NCI-H1694 (cell line): ENCODE measurements at places on chromosomes 3 and 15.

- DNase-seq: no peak
Measured at GRCh38 chr15:76342382-76343201, 6.0 kb downstream of the ISL2 start.

GRCh38 chr3:164465172-164465571 lies 613.1 kb downstream of the SI start:
- no peak for DNase-seq

- no peak for DNase-seq
Measured at GRCh38 chr3:59813148-59813538, 763.3 kb upstream of the CFAP20DC start.

GRCh38 chr3:103170651-103171050 lies 735.8 kb downstream of the ZPLD1 start:
- no peak for DNase-seq

GRCh38 chr3:192366916-192367315 lies 360.4 kb downstream of the FGF12 start:
- DNase-seq: no peak

GRCh38 chr3:72144773-72145505 lies 360.0 kb upstream of the PROK2 start:
- no peak for DNase-seq

DNA sequence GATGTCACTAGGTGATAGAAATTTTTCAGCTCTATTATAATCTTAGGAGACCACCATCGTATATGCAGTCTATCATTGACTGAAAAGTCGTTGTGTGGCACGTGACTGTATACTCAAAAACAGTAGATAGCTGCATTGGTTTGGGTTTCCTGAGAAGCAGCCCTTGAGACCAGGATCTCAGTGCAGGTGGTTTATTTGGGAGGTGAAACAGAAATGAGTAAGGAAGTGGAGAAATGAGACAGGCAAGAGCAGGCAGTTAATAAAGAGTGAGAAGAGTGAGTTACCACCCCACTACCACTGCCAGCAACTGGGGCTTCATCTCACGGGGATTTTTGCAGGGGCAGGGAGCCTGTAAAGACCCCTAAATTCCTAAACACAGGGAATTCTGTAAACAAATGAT lies 221.0 kb downstream of the SHQ1 start:
- DNase-seq: no peak

DNA sequence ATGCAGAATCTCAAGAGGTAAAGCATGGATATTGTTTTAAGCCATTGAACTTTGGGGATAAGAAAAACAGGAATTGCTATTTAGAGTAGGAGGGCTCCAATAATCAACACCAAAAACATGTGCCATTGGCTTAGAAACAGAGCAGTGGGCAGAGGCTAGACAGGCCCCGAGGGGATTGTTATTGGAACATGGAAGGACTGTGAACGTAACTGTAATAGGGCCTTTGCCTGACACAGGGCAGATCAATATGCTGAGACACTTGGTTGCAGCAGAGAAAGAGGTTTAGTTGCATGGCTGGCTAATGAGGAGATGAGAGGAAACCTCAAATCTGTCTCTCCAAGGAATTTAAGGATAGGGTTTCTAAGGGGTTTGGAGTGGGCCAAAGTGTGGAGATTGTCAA lies 36.9 kb upstream of the RAF1 start:
- no peak for DNase-seq

GRCh38 chr15:100343251-100343650 lies 1.5 kb upstream of the ADAMTS17 start:
- DNase-seq: no peak

DNA sequence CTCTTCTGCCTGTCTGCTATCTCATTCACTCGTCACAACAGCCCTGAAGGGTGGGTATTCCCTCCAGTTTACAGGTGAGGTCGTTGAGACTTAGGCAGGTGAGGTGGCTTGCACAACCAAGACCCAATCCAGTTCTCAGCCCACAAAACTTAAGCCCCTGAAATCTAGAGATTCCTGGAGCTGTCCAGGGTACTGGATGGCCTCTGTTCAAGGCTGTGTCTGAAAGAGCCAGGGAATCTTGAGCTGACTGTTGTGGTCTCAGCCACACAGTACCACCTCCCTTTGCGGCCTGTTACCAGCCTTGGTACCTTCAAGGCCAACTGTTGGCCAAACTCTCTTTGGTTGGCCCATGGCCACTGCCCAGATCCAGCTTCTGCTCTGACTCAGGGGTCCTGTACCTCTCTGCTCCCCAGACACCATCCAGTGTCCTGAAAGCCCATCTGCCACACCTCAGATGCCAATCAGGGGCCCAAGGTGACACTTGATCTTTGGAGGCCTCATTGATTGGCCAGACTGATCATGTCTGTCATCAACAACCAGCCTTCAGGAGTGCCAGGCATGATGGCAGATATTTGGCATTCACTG lies 10.9 kb upstream of the FAM107A start:
- no peak for DNase-seq

DNA sequence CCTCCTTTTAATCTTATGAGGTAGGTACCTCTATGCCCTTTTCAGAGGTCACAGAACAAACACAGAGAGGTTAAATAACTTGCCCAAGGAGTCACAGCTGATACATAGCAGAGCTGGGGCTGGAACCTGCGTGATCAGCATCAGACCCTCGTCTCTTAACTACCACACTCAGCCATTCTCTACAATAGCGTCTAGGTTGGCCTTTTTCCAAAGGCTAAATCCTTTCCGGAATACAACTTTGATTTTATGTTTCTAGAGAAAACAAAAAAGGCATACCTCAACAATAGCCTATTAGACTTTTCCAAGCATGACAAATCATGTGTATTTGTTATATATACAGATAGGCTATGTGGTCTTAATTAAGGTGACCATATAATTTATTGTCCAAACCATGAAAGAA lies 187.2 kb downstream of the RORA start:
- DNase-seq: no peak

DNA sequence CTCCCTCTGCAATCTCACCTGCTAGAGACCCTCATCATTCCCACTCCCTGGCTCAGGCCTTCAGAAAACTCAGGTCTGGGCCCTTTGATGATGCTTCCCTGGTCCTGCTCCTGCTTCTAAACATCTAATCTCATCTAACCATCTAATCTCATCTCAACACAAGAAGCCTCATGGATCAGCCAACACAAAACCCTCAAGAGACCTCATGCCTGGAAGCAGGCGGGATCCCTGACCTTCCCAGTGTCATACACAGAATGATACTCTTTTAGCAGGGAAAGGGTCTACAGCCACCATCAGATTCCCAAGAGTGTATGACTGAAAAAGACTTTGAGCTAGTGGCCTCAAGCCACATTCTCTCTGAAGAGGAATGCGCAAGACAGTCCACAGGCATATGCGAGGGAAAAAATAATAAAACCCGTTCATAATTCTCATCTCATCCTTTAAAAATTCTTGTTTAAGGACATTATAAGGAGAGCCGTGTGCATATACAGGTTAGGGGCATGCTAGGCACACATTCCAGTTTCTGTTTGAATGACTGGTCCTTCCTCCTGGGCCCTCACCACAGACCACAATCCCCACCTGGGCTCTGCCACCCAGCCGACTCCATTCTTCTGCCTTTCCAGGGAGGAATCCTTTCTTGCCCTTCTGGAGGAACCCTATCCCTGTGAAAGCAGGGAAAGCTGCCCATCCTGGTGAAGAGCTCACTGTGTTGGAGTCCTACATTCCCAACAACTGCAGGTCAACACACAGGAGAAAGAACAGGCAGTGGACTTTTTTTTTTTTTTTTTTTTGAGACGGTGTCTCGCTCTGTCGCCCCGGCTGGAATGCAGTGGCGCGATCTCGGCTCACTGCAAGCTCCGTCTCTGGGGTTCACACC lies 2.2 kb downstream of the ZXDC start:
- no peak for DNase-seq

DNA sequence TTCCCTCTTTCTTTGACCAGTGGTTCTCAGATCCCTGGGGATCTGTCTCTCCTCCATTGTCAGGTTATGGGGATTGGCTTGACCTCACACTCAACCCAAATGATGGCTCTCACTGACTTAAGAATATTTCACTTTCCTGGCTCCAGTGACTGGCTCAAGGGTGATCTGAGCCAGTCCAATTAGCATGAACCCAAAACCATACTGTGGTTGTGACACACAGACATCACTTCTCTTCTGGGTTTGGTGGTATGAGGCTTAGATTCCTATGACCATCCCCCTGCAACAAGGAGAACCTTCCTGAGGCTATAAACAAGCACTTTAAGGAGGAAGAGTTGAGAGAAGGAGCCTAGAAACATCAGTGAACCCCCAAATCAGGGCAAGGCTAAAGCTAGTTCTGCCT lies 85.8 kb downstream of the KCNAB1 start:
- DNase-seq: no peak

GRCh38 chr3:195907684-195907933 lies 742 bp downstream of the TNK2 start:
- no peak for DNase-seq

- no peak for DNase-seq
Measured at GRCh38 chr3:172694573-172695246, 16.2 kb downstream of the NCEH1 start.

- DNase-seq: no peak
Measured at GRCh38 chr3:53828581-53828980, 17.6 kb downstream of the CHDH start.

DNA sequence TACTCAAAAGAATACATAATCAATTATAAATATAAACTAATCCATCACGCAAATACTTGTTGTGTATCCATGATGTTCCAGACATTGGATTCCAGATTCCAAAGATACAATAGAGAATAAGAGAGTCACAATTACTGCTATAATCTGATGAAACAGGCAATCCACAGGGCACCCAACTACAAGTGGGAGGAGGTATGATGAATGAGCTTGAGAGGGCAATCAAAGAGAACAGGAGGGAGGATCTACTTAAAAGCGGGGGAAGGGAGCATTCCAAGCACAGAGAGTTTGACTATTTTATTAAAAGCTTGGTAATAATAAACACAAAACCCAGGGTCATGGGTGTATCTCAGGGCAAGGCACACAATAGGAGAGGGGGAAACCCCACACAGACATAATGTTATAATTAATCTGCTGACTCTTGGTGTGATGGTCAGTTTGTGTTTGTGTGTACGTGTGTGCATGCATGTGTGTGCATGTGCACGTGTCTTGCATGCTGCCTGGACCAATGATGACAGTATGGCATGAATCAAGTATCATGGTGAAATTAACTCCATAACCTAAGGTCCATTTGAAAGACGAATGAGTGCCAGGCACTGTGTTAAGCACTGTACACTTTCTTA lies 325.4 kb upstream of the WNT5A start:
- no peak for DNase-seq

GRCh38 chr3:188315553-188315952 lies 161.6 kb downstream of the LPP start:
- no peak for DNase-seq

DNA sequence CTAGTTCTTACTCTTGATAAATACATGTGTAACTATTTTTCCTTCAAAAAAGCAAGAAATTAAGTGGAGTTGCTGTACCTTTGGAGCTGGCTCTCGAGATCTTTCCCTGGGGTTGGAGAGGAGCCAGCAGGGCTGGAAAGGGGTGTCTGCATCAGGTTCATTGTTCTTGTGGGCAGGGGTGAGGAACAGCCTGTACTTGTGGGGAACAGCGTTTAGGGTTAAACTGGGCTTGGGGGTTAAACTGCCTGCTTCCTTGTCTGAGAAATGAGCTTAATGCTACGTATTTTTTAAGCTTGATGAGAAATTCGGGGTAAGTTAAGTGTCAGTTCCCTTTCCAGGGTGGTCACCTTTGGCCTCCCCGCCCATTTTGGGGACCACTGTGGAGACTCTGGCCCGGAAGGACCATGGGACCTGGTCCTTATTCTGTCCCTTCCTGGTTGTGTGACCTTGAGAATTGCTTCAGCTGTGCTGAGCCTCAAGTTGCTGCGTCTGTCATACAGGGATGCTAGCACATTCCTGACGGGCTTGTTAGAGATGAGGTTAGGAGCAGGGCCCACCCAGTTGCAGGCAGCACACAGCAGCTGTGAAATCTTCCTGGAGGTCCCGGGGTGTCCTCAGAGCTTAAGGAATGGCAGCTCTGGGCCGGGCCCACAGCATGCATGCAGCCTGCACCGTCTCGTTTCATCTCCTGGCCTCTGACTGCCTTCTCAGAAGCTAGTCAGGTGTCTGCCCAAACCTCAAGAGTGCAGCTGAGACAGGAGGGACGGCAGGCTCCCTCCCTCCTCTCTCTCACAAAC lies 11.6 kb downstream of the H1-8 start:
- peak; percentile 18 for DNase-seq

DNA sequence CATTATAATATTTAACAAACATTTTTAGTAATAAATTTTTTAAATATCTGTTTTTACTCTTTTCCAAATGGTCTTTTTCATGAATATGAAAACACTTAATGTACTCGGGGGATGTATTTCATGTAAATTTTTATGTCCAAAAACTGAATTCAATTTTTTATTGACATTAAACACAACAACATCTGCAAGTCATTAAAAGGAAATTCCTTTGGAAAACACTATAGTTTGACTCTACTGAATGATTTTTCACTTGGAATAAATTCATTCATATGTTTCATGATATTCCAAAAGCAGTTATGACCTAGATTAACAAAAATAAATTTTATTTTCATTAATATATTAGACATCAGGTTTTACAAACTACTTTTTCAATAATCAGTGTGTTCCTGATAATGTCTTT lies 239.8 kb upstream of the AGTR1 start:
- DNase-seq: no peak

- DNase-seq: peak; percentile 2
Measured at GRCh38 chr3:62131620-62132019, 241.7 kb downstream of the FEZF2 start.

- no peak for DNase-seq
Measured at GRCh38 chr3:59808446-59808845, 758.6 kb upstream of the CFAP20DC start.

- DNase-seq: no peak
Measured at GRCh38 chr3:36964817-36965216, 20.0 kb upstream of the TRANK1 start.

DNA sequence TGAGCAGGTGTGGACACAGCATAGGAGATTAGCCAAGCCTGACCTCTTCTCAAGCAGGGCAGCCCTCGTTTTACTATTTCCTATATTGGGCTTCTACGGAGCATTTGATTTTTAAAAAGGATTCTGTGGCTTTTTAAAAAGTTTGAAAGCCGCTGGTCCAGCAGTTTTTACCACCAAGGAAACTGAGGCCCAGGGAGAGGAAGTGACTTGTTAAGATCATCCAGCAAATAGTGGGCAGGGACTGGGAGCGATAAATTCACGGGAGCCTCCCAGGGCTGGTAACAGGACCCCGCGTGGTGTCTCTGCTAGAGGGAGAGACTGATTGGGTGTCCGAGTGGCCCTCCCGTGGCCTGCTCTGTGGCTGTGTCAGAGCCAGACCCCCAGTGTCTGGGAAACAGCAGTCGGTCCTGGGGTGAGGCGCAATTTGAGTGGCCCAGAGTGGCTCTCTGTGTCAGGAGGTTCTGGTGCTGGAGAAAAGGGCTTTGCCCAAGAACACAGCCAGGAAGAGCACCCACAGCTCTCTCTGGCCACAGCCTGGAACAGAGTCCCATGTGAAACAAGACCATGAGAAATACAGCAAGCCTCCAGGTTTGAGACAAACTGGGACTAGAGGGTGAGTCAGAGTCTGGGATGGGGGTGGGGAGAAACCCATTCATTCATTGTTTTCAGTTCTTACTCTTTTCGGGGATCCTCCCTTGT lies 4.2 kb downstream of the FURIN start:
- no peak for DNase-seq
